ENCODE measurements at places on chromosomes 1 and 21.

DNA sequence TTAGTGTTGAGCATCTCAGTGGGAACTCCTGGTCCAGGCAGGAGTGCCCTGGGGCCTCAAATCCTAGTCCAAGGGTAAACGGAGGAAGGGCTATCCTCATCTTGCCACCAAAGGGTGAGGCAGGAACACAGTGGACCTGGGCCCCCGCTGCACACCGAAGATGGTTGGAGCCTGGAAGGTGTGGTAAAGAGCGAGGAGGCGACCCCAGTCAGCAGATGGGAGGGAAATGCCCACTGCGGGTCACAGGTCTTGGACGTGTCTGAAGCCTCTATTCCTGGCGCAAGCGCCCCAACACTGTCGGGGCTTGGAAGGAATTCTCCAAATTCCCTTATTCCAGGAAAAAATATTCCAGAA is 38.5 kb upstream of the SYNC start:
- no peak for DNase-seq

GRCh38 chr1:245288796-245289195 is 134.0 kb downstream of the KIF26B start:
- DNase-seq: no peak

DNA sequence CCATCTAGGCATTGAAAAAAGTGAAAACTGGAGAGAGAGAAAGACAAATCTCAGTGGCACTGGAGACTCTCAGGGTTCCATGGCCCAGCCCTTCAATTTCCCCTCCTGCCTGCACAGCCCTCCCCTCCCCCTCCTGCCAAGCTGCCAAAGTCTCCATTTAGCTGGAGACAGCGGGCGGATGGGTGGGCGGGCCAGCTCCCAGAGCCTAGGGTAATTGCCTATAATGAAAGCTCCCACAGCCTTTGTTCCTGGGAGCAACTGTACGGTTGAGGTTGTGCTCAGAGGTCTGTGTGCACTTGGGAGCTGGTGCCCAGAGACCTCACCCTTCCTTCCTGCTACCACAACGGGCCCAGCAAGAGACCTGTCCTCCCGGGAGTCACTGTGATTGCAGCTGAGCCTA is 89.6 kb downstream of the NAV1 start:
- DNase-seq: no peak

- DNase-seq: no peak
Observed at GRCh38 chr1:229121845-229122436, 149.0 kb upstream of the RAB4A start.

- DNase-seq: no peak
Observed at GRCh38 chr1:27007909-27008582, 4.6 kb downstream of the TENT5B start.

DNA sequence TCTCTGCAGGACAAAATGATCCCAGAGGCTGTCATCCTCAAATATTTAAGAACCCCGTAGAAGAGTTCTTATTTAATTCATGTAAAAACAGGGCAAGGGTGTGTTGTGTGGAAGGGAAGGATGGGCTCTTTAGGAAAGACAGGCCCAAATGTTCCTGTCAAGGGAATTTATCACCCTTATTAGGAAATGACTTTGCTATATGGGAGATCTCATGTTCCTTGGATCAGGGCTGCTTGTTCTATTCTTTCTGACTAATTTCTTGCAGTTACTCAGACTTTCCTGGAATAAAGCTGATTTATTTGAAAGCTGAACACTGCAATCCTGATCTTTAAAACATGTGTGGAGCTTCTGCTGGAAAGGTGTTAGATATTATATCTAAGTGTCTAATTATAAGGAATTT is 72.8 kb downstream of the SELENOF start:
- DNase-seq: no peak

DNA sequence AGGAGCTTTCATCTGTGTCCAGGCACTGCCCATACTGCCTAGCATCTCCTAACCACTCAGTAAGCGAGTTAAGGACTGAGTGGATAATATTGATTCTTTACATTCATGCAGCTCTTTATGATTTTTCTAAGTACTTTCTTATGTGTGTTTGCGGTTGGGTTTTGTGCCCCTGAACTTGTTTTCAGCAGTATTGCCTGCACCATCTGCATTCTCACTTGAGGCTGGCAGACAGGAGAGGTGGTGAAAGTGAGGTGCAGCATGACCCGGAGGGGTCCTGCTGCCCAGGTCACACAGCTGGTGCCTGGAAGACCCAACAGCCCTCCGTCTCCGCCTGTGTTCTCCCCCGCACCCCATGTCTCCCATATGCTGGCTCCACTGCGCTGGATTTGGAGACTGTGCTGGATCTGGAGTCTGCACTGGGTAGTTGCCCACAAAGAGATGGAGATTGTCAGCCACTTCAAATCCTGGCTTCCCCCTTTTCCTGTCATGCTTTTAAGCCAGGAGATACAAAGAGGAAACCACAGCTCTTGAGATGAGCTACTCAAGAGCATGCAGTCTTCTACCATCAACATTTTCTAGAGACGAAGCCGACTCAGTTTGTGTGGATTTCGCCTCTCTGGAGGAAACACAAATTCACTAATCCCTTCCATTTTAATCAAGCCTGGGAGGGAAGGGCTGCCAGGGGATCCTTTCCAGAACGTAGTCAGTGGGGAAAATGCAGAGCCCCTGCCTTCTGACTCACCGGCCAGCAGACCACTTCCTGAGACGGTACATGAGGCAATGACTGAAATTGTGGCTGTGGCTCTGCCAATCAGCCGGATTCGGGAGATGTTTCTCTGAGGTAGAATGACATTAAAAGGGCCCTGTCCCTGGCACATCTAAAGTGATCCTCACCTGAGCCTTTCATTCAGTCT is 71.7 kb upstream of the ANGPTL1 start:
- DNase-seq: no peak

- no peak for DNase-seq
Observed at GRCh38 chr1:185369786-185370185, 52.7 kb upstream of the IVNS1ABP start.

GRCh38 chr1:179745131-179745611 is 2.1 kb downstream of the FAM163A start:
- no peak for DNase-seq

- DNase-seq: no peak
Observed at GRCh38 chr1:94061513-94062443, 59.2 kb downstream of the ABCA4 start.

DNA sequence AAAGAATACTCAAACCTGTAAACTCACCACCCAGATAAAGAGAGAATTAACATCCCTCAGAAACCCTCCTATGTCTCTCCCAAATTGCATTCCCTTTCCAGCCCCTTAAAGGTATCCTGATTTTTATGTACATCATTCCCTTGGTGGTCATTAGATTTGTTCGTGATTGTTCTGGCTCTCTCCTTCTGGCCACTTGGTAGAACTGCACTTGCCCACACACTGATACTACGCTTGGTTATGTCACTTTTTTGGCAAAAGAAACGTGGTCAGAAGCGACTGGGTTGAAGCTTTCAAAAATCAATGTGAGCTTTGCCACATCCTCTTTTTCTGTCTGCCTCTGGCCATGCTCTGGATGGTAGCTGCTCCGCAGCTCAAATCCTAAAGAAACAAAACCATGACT is 76.3 kb downstream of the KRTAP19-8 start:
- DNase-seq: no peak

DNA sequence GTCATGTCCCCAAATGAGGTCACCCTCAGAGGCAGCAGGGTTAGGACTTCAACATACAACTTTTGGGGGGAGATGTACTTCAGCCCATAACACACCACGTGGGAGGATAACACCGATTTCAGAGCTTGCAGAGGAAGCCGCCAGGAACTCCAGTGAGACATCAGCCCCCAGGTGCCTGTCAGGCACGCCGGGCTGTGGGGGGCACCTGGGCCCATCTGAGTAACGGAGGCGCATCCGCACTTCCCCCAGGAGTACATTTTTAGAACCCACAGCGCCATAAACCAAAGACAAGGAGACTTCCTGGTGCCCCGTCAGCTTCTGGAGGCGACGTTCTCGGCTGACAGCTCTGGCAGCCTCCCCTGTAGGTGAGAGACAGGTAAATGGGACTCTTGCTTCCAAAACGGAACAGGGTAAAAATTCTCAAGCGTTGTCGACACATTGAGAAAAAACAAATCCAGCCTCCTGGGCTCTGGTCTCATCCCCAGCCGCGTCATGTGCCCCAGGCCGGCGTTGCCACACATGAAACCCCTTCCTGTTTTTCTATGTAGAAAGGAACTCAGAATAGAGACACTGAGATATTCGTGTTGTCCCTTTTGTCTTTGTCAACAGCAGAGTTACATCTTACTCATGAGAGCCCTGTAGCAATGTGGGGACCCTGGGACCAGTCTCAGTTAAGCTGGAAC is 93.3 kb downstream of the PDE9A start:
- DNase-seq: no peak

DNA sequence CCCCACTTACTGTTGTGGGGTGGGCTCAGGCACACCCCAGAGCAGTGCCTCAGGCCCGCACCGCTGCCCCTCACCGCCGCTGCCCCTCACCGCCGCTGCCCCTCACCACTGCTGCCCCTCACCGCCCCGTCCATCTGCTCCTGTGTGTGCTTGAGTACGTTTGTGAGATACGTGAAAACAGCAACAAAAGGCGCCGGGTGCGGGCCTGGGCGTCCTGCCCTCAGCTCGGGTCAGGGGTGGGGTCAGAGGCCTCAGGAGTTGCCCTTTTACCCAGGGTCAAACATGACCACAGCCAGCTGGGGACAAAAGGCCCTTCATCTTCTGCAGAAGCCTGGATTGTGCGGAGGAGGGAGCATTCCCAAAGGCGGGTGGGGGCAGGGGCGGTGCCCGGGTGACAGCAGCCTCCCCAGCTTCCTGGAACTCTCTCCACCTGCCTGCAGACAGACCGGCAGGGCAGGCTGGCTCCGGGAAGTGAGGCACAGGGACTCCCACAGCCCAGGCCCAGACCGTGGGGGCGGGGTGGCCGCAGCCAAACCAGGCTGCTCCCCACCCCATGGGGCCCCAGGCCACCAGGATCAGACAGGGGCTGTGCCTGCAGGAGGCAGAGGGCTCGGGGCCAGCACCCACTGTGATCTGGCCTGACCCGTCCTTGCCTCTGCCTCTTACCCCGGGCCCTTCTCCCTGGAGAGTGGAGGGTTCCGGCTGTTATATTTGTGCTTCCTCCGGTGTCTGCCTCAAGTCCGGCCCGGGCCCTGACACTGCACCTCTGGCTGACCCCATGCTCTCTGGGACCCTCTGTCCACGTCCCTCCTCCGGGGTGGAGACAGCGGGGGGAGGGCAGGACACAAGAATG is 2.3 kb upstream of the VWA1 start:
- no peak for DNase-seq

DNA sequence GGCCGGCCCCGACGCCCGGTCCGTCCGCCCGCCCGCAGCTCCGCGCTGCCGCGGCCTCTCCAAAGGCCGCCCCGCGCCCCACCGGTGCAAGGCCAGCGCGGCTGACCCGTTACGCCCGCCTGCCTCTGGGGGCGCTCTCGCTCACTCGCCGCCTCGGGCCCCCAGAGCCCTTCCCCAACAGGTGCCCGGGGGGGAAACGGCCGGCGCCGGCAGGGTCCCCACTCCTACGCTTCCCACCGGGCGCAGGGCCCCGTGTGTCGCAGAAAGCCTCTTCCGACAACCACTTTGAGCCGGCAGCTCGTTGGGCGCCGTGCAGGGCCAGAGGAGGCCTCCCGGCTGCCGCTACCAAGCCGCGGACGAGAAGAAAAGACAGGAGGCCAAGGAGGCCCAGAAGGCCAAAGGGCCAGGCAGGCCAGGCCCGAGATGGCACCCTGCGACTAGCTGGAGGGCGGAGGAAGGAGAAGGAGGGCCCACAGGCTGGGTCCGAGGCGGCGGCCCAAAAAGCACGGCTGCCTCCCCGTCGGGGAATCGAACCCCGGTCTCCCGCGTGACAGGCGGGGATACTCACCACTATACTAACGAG is 64.9 kb upstream of the FCGR2A start:
- peak; percentile 20 for DNase-seq

GRCh38 chr1:31904339-31905092 is 33.7 kb downstream of the PTP4A2 start:
- DNase-seq: no peak

DNA sequence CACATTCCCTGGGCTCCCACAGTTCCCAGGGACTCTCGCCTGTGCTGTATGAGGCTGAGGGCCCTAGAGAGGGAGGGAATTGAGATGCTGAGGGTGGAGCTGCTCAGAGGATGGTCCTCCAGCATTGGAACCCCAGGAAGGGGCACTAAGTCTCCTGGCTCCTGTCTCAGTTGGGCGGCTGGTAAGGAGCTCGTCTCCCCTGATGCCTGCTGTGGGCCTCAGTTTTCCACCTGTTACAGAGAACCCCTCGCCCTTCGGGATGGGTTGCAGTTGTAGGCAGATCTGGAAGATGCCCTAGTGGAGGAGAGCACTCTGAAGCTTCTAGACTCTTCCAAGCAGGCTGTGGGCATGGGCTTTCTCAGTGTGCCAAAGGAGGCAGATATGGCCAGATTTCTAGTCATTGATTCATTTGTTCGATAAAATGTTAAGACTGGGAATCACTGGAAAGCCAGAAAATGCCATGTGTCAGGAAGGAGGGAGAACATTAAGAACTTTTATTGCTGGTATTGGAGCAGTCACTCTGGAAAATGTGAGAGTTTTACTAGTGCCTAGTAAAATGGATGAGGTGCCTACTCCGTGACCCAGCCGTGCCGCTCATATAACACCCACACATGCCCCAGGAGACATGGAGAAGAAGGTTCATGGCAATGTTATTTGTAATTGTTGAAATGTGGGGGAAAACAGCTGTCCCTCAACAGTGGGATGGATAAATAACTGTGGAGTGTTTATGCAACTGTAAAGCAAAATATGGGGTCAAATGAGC is 828 bp upstream of the MYBPH start:
- no peak for DNase-seq

- no peak for DNase-seq
Observed at GRCh38 chr1:35556484-35557117, 602 bp downstream of the KIAA0319L start.

GRCh38 chr1:47776667-47777131 is 220.5 kb downstream of the TRABD2B start:
- DNase-seq: no peak

DNA sequence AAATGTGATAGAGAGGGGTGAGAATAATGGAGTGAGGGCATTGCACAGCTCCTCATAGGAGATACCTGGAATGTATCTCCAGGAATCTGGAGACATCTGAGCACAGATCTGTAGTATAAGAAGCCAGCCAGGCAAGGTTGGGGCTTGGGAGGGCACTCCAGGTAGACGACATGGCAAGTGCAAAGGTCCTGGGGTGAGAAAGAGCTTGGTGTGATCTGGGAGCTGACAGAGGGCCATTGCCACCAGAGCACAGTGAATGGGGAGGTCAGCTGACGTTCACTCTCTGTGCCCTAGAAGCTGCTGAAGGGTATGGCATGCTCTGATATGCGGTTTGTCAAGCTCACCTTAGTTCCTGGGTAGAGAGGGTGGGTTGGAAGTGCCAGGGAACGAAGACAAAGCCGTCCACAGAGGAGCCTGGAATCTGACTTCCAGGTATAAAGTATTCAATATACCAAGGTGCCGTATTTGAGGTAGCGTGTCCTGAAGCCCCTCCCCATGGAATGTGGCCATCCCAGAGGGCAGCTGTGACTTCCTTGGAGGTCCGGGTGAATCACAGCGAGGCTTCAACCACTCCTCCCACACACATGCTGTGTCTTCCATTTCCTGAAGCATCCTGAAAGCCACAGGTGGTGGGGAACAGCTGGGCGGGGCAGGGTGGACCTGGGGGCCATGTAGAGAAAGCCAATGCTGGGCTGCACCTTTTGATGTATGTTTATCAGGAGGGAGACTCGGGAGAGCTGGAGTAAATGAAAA is 182.7 kb upstream of the KLHDC7A start:
- no peak for DNase-seq

GRCh38 chr1:110506541-110506940 is 12.4 kb downstream of the KCNA10 start:
- no peak for DNase-seq

- no peak for DNase-seq
Observed at GRCh38 chr1:33908324-33908956, 44.6 kb downstream of the HMGB4 start.

All from GM04503 (cell line).